ENCODE measurements at places on chromosomes 12 and 14.

DNA sequence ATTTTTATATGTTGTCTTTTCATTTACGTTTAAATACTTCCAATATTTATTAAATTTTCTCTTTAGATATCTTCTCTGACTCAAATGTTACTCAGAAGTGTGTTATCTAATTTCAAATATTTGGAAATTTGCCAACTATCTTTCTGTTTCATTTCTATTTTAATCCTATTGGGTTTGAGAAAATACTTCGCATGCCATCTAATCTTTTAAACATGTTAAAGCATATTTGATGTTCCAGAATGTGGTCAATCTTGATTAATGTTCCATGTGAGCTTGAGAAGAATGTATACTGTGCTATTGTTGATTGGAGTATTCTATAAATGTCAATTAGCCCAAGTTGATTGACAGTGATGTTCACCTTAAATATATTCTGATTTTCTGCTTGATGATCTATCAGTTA, 11.9 kb upstream of the DCN start:
- peak; percentile 22 for DNase-seq

GRCh38 chr14:96676166-96676565, 121.0 kb upstream of the VRK1 start:
- DNase-seq, result peak; percentile 17

DNA sequence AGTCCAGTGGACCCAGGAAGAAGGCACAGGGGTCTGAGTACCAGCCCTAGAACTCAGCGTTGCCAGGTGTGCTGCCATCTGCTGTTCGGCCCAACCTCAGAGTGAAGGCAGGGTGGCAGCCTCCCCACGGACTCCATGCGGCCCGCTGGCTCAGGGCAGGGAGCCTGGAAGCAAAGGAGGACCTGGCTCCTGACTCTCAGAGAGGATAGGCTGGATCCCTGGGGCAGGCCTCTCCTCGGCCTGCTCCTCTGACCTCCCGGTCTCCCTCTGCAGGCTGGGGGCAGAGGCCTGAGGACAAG, 10.1 kb downstream of the MCRS1 start:
- DNase-seq, result no peak

- no peak for DNase-seq
Observed at GRCh38 chr12:122937622-122938091, 28.6 kb downstream of the ABCB9 start.

DNA sequence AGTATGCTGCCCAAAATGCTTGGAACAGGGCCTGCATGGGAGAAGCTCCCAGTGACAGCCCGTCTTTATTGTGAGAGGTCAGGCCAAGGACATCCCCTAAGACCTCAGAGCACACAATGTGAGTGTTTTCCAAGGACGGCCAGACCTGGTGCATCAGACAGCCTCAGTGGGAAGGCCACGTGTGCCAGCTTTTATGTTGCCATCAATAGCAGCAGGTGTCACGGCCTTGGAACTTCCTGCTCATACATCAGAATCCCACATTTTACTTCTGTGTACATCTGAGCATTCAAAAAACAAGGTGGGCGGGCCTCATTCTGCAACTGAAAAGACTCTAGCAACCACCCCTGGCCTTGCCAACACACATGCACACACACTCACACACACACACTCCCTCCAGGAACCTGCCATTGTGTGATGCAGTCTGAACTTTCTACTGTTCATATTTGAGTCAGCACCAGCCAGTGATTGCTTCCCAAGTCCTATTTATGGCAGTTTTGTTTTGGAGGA, 753.1 kb upstream of the TBX3 start:
- no peak for DNase-seq

- DNase-seq, result peak; percentile 77
Observed at GRCh38 chr12:124032265-124032886, 59.4 kb downstream of the ZNF664 start.

GRCh38 chr12:100329800-100330199, 27.1 kb upstream of the SLC17A8 start:
- no peak for DNase-seq

- no peak for DNase-seq
Observed at GRCh38 chr12:48973531-48973930, 2.0 kb upstream of the WNT10B start.

DNA sequence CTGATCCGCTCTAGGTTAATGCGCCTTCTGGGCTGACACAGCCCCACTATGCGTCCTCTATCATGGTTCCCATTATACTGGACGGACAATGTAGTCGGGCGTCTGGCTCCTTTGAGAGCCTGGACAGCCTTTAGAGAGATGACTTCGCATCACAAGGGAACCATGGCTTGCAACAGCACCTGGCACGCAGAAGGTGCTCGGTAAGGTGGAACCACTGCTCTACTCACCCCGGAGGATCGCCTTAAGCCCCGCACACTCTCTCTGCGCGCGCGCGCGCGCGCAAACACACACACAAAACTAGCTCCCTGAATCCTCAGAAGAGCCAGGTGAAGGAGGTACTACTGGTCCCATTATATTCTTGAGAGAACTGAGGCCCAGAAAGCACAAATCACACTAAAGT, 7.1 kb downstream of the MAP3K12 start:
- no peak for DNase-seq

DNA sequence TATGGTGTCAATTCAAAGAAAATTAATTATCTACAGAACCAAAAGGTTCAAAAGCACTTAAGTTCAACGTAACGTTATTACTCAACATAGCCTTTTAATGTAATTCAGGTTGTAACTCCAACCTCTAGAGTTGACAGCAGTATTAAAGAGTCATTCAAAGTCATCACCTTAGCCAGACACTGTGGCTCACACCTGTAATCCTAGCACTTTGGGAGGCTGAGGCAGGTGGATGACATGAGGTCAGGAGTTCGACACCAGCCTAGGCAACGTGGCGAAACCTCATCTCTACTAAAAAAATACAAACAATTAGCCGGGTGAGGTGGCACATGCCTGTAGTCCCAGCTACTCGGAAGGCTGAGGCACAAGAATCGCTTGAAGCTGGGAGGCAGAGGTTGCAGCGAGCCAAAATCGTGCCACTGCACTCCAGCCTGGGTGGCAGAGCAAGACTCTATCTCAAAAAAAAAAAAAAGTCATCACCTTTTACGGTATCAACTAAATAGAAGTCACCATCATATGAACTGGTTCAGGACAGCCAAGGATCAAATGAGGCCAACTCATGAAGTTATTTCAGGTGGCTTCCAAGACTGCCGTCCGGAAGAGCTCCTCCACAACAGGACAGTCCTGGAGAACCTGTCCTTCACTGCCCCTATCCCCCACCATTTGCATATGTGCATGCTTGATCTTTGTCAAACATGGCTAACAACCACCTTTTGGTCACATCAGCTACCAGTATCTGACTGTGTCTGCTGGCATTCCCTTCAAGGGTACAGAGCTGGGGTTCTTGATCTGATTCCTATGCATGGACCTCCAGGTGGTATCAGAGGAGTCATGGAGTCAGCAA, 4.2 kb downstream of the PPTC7 start:
- no peak for DNase-seq

- no peak for DNase-seq
Observed at GRCh38 chr14:25007832-25008231, 42.1 kb downstream of the STXBP6 start.

DNA sequence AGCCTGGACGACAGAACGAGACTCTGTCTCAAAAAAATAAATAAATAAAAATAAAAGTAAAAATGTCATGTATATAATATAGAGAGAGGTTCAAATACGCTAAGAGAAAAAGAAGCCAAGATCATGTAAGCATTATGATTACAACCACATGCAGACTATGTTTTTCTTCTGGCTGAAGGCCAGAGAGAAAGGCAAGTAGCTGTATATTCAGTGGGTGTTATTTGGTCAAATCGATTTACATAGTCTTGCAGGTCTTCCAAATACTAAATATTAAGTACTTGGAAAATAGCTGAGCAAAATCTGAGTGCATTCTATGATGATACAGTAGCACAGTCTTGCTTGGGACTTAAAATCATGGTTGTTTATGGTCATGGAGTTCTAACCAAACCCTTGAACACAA, 758.0 kb downstream of the DIO2 start:
- no peak for DNase-seq

DNA sequence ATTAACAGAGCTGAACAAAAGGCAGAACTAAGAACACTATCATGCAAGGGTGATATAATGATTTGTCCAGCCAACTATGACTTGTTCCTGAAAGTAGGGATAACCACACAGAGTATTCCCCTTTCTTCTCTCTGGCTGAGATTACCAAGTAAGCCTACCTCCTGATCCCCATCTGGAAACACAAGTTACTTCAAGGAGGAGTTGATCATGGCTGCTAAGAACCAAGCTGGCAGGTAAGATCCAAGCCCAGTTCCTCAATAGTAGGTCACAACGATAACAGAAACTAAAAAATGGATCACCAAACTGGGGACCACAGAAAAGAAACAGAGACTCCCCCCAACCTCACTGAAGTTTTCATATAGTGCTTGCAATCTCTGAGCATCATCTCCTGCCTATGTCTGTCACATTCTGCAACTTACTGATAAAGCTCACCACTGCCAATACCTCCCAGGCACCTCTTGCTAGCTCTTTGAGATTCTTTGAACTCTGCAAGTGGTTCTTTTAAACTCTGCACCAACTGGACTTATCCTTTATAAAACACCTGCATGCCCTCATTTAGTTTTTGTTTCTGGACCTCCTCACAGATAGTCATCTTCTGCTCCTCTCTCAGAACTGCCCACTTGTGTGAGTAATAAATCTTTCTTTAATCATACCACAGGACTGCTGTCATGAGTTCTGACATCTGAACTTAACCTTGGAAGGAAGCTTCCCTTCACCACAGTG, 76.6 kb downstream of the LRP6 start:
- peak; percentile 4 for DNase-seq

DNA sequence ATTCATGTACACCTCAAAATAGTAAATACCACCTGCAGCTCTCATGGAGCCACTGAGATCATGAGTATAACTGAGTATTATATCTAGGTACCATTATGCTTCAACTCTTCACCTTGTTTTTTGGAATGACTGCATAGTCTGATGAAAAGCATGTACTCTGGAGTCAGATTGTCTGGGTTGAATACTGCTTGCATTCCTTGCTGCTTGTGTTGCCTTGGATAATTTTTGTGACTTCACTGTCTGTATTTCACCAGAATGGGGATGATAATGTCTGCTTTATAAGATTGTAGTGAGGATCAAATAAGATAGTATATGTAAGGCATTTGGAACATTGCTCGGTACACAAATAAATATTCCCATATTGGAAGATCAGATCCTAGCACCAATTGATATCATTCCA, 54.2 kb downstream of the SUSD6 start:
- DNase-seq, result no peak

GRCh38 chr14:81329640-81330381, 70.3 kb downstream of the STON2 start:
- no peak for DNase-seq

DNA sequence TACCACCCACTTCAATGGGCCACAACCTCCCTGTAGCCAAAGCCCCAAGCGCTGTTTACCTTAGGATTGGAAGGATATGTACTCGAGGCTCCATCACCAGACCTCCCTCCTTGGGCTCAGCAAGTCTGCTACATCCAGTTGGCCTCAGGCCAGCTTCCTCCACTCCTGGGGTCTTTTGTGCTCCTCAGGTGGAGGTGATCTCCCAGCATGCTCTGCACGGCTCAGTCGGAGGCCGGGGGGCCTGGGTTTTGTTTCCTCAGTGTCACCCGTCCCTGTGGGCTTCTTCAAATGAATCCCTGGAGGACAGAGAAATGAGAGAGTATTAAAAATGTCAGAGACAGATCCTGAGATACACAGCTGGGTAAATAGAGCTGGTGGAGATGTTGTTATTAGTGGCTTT, 723.1 kb upstream of the TBX3 start:
- no peak for DNase-seq

DNA sequence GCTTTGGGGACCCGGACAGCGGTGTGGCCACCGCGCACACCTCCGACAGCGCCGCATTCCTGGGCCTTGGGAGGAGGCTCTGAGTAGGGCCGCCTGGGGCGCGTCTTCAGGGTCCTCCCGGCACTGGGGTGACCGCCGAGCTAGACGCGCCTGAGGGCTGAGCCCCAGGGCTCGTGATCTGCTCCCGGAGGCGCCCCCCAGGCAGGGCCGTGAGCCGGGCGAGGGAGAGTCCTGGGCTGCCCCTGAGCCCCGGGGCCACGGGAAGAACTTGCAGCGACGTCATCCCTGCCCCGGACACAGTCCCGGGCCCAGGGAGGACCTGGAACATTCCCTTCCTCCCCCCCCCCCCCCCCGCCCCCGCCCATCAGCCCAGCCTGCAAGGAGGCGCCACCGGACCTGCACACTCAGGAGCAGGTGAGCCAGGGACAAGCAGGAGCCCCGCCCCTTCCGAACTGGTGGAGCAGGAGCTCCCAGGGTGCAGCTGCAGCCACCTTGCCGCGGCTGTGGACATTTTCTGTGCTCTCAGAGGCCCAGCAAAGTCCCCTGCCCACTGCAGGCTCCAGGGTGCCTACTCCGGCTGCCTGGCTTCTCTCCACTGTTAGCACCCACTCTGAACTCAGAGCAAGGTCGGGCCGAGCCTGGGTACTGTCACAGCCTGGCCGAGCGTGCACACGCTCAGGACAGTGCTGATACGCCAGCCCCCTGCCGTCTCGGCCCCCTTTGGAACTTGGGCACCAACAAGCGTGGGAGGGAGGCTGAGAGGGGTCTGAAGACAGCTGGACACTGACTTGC, 50.7 kb downstream of the A2M start:
- DNase-seq, result peak; percentile 10

DNA sequence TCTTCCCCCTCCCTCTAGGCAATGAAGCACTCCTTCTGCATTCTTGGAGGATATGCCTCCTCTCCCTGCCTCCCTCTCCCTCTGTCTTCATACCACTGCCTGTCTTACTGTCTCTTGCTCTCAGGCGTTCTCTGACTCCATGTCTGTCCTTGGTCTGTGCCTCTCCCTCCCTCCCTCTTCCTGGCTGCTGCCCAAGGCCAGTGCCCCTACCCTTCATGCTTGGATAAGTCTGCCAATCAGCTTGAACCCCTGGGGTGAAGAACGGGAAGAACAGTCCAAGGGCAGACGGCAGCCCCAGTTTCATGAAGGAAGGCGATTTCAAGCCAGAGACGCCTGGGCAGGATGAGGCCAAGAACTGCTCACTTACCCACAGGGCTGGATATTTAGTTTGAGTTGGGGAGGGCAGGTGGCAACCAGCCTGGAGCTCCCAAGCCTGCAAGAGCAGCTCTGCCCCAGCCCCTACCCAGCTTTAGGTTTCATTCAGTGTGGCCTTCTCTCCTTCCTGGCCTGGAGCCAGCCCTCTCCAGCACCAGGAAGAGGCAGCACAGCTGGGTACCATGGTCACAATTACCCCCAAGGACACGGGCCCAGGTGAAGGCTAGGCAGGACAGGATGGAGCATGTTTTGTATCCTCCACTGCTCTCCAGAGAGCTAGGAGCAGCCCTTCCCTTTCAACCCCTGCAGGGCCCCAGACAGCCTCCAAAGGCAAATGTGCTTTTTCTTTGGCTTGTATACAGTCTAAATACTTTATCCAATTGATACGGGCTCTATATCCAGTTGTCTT, 35.8 kb upstream of the LTBP2 start:
- no peak for DNase-seq

- DNase-seq, result peak; percentile 1
Observed at GRCh38 chr12:81819991-81820633, 61.0 kb upstream of the PPFIA2 start.

GRCh38 chr14:100727086-100727872, 587 bp downstream of the DLK1 start:
- DNase-seq, result no peak
